ENCODE measurements at places on chromosomes 2 and 18.

DNA sequence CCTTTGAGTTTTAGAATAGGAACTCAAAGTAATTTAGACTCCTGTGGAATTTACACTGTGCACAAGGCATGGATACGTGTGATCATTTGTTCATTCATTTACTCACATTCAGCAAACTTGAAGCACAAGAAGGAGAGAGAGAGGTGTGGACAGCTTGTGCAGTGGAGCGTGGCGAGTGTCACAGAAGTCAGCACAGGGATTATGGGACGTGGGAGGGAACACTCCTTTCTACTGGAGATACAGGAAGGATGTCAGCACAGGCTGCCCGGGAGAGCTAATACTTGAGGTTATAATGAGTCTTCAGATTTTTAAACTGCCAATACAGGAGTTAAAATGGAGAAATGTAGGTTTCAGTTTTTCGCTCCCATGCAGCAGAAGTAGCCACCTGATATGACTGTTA, 7.0 kb downstream of the FAM228A start:
- DNase-seq: no peak

- no peak for DNase-seq
Measured at GRCh38 chr2:235416858-235417499, 76.9 kb upstream of the AGAP1 start.

DNA sequence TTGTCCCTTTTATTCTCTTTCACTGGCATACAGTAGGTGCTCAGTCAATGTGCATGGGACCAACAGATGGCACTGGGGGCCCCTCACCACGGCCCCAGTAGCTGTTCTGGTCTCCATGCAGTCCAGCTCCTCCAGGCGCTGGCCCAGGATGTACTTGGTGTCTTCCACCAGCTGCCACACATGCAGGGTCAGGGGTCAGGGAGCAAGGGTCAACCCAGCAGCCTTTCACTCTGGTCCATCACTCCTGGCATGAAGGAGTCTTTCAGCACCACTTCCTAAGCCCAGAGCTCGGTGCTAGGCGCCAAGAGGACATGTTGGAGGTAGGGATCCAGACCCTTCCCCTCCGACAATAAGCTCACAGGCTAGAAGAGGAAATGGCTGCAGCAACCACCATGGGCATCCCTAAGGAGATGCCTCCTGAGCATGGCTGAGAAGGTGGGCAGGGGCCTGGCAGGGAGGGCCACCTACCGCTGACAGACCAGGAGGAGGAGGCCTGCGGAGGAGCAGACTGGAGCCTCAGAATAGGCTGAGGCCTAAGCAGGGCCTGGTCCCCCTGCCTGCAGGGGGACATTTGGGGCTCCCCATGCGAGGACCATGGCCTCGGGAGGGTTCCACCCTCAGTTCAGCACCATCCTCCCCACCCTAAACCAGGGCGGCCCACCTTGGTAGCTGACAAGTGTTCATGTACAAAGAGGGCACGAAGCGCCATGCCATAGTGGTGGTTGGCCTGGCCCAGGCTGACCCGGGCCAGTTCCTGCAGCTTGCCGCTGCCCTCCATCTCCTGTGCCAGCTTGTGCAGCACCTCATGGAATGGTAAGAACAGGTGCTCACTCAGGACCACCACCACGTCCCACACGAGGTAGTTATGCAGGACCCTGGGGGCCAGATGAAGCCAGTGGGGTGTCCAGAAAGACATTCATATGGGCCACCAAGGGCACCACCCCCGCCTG, 10.2 kb downstream of the ALPG start:
- no peak for DNase-seq

- DNase-seq: no peak
Measured at GRCh38 chr2:128486640-128487375, 168.1 kb upstream of the HS6ST1 start.

GRCh38 chr2:156574112-156574511, 137.9 kb downstream of the GPD2 start:
- DNase-seq: no peak

DNA sequence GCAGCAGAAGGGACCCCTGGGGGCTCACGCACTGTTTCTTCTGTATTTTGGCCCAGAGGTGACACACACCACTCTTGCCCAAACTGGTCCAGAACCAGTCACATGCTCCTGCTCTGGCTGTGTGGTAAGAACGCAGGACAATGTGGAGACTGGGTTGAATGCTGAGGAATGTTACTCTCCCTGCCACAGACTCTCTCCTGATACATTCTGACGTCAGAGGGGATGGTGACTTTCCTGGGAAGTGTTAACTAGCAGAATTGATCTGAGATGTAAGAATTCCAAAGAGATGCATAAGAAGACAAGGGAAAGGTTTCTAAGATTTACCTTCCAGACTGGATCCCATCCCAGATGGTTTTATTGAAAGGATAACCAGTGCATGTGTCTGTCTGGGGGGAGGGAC, 100.8 kb downstream of the ASB1 start:
- no peak for DNase-seq

GRCh38 chr2:150526827-150527226, 39.4 kb upstream of the RND3 start:
- DNase-seq: no peak

GRCh38 chr2:198297350-198297749, 493.0 kb downstream of the PLCL1 start:
- no peak for DNase-seq

- no peak for DNase-seq
Measured at GRCh38 chr2:235489897-235490296, 3.9 kb upstream of the AGAP1 start.

DNA sequence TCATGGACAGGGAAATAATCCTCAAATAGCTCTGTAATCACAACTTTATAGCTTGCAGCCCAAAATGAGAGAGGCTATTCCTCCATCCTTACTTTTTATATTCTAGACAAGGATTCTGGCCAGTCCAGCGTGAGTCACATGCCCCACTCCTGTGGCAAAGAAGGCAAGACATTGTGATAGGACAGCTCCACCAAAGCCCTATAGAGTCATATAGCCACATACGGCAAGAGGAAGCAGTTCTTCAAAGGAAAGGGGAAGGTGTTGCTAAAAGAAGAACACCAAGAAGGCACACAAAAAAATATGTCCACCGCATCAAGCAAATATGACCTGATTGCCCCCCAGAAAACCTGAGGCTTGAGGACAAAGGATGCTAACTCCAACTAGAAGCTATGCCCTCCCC, 3.4 kb upstream of the GFPT1 start:
- no peak for DNase-seq

DNA sequence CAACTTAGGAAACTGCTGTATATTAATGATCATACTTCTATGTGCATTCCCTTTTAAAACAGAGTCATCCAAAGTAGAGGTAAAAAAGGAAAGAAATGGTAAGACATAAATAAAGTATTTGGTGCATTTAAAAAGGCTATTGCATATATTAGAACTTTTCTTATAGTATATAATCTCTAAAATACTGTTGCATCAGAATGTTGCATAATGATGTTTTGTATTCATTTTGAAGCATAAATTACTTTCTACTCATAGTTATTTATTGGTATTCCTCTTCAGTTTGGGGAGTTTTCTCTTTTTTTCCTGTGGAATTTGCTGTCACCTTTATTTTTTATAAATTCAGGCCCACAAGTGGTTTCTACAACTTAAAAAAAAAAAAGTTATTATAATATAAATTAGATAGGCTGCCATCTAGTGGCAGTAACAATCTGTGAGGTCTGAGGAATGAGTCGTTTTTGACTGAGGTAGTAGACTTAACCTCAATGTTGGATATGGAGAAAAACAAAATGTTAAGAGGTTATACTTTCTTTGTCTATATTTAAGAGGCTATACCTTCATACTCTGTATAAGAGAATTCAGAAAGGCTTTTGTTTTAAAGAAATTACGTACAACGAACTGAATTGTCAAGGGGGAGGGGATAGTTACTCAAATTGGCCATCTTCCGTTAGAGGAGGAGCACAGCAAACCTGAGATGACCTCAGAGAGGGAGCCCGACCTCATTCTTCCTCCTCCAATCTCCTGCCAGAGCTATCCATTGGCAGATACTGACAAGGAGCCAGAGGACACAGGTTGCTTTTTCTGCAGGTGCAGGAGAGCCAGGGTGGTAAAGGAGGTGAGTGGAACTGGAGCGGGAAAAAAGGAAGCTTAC, 23.8 kb downstream of the ANKAR start:
- no peak for DNase-seq

DNA sequence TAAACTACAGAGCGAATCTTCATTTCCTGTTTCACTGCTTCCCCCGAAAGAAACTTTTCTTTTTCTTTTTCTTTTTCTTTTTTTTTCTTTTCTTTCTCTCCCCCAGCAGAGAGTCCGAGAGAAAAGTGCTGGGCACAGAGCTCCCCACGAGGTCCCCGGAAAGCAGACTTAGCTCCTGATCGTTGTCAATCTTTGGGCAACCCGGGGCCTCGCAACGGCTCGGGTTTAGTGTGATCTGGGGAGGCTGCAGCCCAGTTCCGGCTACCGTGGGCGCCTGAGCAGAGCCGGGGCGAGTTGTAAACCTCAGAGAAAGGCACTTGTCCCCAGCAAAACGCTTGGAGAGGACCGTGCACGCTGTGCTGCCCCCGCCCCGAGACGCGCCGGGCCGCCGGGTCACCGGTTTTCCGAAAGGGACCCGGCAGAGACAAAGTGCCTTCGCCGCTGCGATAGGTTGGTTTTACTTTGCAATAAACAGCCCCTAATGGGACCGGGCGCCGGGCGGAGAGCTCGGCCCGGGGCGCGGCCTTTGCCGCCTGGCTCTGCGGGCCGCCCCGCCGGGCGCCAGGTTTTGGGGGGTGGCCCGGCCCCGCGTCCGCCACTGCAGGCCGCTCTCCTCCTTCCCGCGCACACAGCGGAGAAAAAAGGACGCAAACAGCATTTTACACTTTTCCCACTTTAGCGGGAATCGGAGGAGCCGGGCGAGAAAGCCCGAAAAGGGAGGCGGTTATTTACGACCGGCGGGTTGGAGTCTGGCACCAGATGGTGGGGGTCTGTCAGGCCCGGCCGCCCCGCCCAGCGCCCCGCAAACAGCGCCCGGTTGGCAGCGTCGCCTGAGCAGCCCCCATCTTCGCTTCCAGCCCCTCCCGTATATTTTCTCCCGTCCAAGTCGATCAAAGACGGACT, 136.0 kb downstream of the INSIG2 start:
- DNase-seq: no peak

GRCh38 chr2:150466741-150467620, 20.5 kb downstream of the RND3 start:
- no peak for DNase-seq

DNA sequence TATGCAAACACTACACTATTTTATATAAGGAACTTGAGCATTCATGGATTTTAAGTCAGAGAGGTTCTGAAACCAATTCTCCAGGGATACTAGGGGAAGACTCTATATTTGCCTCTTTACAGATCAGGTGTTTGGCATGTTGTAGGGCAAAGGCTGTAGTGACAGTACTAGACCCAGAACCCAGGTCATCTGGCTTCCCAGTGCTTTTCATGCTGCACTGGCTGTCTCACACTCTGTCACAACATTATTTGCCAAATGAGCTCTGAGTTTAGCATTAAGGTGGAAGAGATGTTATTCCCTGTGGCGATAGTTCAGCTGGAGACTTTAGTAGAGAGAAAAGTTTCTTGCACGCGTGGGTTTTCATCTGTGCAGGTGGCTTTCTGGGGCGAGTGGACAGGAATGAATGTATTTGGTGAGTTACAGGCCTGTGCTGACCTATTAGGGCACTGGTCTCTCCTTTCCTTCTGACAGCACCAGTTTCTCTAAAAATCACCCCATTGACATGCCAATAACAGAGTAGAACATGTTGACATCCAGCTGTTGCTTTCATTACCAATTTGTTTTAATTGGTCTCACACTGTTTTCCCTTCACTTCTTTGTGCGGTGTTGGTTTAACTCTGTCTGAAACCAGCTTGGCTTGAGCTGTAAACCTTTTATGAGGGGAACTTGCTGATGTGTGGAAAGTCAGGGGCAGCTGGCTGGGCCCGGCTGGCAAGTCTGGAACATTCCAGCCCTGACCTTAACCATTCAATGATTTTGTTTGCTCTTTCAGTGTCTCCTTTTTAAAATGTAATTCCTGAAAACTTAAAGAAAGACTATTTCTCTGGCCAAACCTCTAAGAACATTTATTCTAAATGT, 643.0 kb upstream of the FAM98A start:
- no peak for DNase-seq

DNA sequence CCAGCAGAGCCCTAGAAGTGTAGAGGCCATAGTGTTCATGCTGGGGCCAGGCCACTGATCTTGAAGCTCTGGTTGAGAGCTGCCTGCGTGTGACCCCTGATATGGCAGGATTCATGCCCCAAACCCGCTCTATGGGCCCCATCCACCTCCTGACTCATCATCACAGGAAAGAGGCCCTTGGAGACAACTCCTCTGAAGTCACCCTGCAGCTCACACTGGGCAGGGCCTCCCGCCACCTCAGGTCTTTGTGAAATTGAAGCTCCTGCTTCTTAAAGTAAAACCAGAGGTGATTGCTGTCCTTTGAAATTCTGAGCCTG, 12.0 kb upstream of the TUBB6 start:
- DNase-seq: no peak

DNA sequence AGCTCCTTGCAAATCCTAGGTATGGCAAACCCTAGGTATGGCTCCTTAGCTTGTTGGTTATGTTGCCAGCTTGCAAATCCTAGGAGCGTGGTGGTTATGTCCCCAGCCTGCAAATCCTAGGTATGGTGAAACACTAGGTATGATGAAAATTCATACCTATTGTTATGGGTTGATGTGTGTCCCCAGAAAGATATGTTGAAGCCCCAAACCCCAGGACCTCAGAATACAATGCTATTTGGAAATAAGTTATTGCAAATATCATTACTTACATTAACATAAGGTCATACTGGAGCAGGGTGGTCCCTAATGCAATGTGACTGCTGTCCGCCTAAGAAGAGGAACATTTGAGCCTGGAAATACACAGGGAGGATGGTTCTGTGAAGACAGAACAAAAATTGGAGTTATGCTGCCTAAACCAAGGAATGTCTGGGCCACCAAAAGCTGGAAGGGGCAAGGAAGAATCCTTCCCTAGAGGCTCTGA, 220.8 kb downstream of the MYCN start:
- no peak for DNase-seq

DNA sequence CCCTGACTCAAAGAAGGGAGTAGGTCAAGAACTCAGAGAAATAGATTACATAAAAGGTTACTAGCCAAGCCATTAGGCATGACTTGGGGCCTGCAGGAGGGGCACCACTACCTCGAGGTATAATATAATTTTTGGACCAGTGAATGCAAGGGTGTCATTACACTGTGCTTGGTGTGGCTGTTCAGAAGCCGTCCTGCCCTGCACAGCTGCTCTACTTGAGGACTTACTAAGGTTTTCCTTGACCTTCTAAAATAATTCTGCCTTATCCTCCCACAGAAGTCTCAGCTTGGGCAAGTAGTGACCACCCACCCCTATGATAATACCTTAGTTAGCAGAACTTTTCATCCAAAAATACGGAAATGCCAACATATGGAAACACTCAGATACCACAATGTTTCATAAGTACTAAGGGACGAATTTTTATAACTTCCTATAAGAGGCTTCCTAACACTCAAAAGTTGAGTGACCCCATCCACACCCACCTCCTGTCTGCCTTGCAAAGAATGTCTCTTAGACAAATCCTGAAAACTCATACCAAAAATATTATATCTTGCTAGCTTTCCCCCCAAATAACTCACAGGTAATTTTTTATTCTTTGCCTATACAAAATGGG, 17.7 kb upstream of the ATG16L1 start:
- DNase-seq: no peak

GRCh38 chr2:174589334-174589733, 8.3 kb downstream of the WIPF1 start:
- DNase-seq: no peak

GRCh38 chr2:178241844-178242551, 47.7 kb downstream of the OSBPL6 start:
- peak; percentile 35 for DNase-seq

GRCh38 chr18:76490033-76490432, 5.0 kb downstream of the ZNF516 start:
- no peak for DNase-seq
